Occipital lobe (tissue), 3 donors: ENCODE measurements at places on chromosomes 5 and 9.

- no peak for DNase-seq
Measured at GRCh38 chr5:14161825-14162556, 18.8 kb downstream of the TRIO start.

- no peak for DNase-seq
Measured at GRCh38 chr5:81252904-81253303, 19.8 kb downstream of the CKMT2 start.

- peak; percentile 10 for DNase-seq
Measured at GRCh38 chr5:129963359-129963758, 59.1 kb downstream of the CHSY3 start.

GRCh38 chr5:9895302-9895645 lies 265.1 kb upstream of the TAS2R1 start:
- DNase-seq: no peak

- DNase-seq: no peak
Measured at GRCh38 chr5:172454358-172455086, at the start of gene SH3PXD2B. Gene SH3PXD2B (minus strand): TSS chr5:172454525. CDS start chr5:172454352, 173 bp downstream.

DNA sequence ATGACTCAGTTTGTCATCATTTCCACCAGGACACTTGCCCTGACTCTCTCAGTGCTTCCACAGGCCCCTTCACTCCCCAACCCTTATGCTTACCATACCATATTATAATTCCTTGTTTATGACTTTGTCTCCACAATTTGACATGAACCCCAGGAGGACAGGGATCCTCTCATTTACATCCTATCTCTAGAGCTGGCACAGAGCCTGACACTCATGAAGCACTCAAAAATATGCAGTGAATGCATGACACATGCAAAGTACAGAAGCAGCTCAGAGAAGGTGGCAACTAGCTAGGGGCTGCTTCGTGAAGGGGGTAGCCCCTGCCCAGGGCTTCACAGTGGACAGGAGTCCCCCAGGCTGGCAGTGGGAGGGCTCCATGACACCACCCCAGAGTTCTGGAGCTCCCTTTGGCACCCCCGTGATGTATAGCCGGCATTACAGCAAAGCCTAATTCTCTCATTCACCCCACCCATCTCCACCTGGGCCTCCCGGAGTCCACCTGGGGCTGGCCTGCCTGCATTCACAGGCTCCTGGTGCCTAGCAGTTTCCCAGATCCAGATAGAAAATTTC lies 112.0 kb upstream of the SPOCK1 start:
- no peak for DNase-seq

GRCh38 chr9:89980600-89980999 lies 375.8 kb downstream of the GADD45G start:
- no peak for DNase-seq

GRCh38 chr9:88874391-88874790 lies 116.9 kb upstream of the S1PR3 start:
- DNase-seq: no peak

- no peak for DNase-seq
Measured at GRCh38 chr5:9558319-9558965, 12.6 kb upstream of the SEMA5A start.

- DNase-seq: no peak
Measured at GRCh38 chr5:181181650-181182565, 23.1 kb downstream of the TRIM7 start.

DNA sequence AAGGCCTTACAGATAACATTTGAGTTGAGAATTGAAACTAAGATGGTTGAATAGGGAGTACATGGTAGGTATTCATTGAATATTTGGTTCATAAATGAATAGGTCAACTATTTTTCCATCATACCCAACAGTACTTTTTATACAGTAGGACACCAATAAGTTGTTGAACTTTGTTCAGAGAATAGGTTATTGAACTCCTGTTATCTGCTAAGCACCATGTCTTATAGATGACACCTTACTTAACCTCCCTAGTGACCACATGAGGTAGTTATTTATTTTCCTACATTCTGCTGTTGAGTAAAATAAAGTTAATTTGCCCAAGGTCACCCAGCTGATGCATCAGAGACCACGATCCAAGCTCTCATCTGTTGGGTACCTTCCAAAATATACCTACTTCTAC lies 49.6 kb upstream of the ATP10B start:
- no peak for DNase-seq

GRCh38 chr9:121581786-121582600 lies 69.4 kb upstream of the DAB2IP start:
- peak; percentile 33 for DNase-seq

- DNase-seq: no peak
Measured at GRCh38 chr5:14109041-14109747, 33.9 kb upstream of the TRIO start.

- no peak for DNase-seq
Measured at GRCh38 chr9:88258024-88258423, 119.7 kb upstream of the SPATA31C2 start.

GRCh38 chr9:127437497-127438264 lies 13.5 kb downstream of the ZNF79 start:
- DNase-seq: no peak

DNA sequence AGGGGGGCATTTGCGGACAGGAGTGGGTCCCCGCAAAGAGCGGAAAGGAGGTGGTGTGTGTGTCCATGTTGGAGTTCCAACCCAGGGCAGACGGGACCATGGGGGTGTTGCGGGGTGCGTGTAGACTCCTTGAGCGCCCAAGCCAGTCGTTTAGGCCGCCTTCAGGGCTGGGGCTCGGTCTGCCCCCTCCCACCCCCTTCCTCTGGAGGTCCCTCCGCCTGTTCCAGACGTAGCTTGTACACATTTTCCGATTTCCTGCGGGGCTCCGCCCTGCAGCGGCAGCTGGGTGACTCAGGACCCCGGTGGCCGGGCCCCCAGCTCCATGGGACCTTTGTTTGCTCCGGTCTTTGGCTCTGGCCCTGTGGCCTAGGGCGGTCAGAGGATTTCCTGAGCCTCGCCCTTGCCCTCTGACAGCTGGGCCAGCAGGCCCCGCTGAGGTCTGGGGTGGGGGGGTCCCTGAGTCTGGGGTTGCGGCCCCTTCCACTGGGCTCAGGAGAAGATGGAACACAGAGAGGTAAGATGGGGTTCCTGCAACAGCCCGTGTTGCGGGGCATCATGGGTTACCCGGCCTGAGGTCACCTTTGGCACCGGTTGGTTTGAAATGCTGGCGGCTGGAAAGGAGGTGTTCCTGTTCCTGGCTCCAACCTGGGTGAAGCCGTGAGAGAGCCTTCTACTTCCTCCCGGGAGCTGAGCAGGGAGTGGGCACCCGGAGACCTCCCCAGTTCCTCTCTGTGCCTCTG lies 1.5 kb downstream of the PKN3 start:
- DNase-seq: no peak

- no peak for DNase-seq
Measured at GRCh38 chr9:80191108-80191507, 619.3 kb downstream of the TLE4 start.

- DNase-seq: no peak
Measured at GRCh38 chr9:22215521-22215920, 206.4 kb upstream of the CDKN2B start.

DNA sequence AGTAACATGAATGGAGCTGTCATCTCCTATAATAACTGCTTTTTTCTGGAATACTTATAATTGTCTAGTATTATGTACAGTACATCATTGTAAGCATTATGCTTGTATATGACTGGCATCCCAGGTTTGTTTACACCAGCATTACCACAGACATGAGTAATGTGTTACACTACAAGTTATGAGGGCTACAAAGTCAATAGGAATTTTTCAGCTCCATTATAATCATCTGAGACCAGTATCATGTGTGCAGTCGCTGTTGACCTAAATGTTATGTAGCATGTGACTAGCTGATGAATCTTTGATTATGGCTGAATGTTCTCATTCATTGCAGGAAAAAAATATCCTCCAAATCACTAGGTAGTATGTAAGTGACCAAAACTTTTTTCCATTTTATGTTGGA lies 2.2 kb downstream of the ZCCHC9 start:
- DNase-seq: no peak

DNA sequence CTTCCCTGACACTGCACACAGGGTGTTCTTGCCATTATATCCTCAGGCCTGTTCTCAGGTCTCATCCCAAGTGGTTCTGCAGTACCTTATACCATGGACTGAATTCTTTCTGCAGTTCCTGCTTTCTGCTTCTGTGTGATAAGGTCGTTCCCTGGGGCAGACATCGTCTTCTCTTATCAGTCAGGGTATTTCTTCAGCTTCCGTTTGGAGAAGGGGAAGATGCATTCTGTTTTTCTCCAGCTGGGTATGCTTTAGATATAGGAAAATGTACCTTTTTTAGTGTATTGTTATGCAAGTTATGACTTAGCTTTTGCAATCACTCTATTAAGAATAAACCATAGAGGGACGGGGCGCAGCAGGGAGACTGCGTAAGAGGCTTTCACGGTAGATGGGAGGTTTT lies 31.1 kb downstream of the RALGPS1 start:
- no peak for DNase-seq

- DNase-seq: no peak
Measured at GRCh38 chr5:61370506-61370905, 38.4 kb downstream of the ZSWIM6 start.

- DNase-seq: no peak
Measured at GRCh38 chr9:20848490-20848889, 164.4 kb downstream of the FOCAD start.

DNA sequence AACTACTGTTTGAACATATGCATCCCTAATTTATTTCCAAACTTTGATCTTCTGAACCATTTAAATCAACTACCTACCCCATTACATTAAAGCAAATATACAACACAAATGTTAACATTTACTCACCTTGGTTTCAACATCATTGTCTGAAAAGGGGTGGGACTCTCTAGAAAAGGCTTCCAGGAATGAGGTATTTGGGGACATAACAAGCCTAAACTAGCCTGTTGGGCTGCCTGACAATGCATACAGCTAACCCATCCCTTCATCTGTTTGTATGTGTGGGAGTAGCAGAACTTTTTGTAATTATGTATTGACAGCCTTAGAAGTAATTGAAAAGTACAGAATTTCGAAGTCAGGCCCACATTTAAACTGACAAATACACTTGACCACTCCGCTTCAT lies 2225.9 kb upstream of the C9orf72 start:
- no peak for DNase-seq

- no peak for DNase-seq
Measured at GRCh38 chr9:112162621-112163413, 12.3 kb downstream of the SUSD1 start.

- no peak for DNase-seq
Measured at GRCh38 chr9:77176686-77177142, 620 bp upstream of the VPS13A start.

GRCh38 chr9:104982543-104982942 lies 54.6 kb upstream of the ABCA1 start:
- no peak for DNase-seq

DNA sequence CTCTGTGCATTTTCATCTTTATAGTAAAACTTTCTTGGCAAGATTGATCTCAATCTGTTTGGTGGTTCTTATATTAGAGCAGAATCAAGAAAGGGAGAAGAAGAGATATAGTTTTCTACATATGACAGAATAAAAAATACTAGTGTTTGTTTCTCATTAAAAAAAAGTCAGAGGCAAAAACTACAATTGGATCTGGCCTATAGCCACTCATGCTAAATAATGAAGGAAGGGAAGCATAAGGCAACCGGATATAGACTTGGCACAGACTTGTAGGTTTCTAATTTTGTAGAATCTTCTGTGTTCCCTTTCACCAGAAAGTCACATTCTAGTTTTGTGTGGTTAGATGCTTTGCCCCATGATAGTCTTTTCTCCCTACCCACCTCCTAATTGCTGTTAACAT lies 306.2 kb downstream of the PIK3R1 start:
- DNase-seq: no peak

DNA sequence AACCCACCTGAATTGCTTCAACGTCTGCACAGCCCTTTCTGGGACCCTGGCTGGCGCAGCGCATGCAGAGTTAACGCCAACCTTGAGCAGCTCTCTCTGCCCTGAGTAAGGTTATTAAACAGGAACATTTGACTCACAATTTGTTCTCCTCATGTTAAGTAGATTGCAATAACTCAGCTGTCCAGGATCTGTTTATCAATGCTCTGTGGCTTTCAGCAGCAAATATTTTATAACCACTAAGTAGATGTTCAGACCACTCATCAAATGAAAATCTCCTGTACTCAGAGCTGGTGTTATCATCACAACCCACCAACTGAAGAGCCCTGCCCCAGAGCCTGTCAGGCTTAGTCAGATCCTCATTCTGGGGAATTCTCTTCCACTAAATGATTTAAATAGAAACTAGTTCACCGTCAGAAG lies 403.0 kb downstream of the ZNF608 start:
- no peak for DNase-seq

GRCh38 chr9:365436-365835 lies 150.8 kb downstream of the DOCK8 start:
- DNase-seq: no peak

GRCh38 chr9:91206806-91207205 lies 154.9 kb downstream of the AUH start:
- DNase-seq: no peak

GRCh38 chr9:123046406-123047195 lies 13.1 kb downstream of the GPR21 start:
- no peak for DNase-seq

DNA sequence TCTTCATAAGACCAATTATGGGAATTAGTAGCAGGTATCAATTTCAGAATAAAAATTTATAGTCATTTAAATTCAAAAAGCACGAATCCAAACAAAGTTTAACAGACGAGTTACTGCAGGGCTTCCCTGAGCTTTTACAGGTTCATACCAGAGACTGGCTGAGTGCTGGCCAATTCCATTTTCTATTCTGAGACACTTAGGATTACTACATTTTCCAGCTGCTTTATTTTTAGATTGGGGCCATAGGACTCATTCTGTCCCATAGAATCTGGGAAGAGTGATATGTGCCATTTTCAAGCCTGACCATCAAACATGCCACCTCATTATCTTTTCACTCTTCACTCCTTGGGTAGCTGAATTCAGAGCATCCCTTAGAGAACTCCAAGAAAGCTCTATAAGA lies 410.7 kb downstream of the DNAH5 start:
- DNase-seq: no peak

- no peak for DNase-seq
Measured at GRCh38 chr9:98150721-98151120, 31.7 kb upstream of the TRIM14 start.

GRCh38 chr5:97751540-97751939 lies 568.5 kb upstream of the RIOK2 start:
- no peak for DNase-seq

GRCh38 chr5:54324651-54325271 lies 14.4 kb upstream of the ARL15 start:
- DNase-seq: no peak

DNA sequence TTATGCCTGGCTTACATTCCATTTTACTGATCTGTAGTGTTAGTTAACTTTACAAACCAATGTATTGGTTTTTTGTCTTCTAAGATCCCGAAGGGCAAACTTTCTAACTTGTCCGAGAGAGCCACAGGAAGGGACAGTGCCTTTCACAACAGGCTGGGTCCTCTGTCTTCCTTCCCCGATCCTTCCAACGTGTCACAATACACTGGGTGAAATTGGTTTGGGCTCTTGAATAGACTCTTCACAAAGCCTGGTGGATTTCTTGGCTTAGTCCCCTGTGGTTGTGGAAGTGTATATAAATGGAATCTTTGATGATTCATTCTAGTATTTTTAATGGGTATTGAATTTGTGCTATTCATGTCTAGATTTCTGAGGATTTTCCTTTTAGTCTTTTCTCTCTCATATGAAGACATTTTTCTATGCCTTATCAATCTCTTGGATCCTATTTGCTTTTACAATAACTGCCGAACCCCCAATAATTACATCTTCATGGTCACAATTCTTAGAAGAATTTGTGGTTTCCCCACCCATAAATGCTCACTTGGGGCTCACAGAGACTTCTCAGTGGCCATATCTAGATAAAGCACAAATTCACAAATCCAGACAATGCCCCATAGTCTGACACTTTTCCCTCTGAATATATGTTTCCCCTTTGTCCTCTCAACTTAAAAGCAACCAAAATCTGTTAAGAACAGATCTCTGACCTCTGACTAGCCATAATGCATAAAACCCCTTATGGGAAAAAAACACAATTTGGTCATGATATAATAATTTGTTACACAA lies 107.7 kb downstream of the MTRR start:
- no peak for DNase-seq
